ENCODE measurements at places on chromosomes 16 and 17.

- no peak for DNase-seq
Measured at GRCh38 chr17:8673612-8674011, 43.1 kb upstream of the MYH10 start.

DNA sequence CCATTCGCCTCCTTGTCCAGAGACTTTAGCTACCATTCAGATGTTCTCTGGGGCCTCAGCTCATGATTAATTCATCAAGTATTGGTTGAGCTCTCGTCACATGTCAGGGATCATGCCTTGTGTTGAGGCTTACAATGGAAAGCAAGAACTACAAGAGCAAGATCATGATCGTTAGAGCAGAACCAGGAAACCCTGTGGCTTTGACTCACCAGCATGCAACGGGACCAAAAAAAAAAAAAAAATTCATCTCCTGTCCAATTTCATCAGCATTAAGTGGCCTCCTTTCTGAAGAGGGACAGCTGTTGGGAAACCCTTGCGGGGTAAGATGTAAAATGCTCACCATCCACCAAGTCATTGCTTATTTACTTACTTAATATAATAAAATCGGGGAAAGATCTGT, 12.1 kb upstream of the USP10 start:
- no peak for DNase-seq

DNA sequence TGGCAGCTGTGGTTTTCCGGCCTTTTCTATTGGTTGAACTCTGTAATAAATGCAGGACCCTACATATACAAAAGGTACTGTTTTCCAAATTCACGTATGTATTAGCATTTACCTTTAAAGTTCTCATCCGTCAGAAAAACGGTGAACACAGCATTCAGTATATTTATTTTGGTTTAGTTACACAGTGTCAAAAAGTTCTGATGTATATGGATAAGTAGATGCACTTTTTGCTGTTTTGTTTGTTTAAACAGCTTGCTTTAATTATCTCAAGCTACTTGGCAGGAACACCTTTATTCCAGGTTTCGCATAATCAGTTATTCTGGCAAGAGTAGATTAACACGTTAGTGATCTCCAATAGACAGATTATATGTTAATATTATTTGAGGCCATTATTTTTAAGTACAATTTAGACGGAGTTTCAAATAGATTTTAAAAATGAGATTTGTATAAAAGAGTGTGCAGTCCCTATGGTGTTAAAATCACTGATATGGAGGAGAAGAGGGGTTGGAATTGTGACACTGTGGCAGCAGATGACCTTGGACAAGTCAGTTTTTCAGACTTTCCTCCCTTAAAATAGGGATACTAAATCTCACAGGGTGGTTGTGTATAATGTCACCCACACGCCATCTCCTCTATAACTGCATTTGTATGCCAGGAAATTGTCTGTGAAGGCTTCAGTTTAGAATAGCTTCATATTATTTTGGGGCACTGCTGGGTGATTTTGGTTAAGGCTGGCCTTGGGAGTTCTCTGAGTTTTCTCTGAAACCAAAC, 2.1 kb downstream of the HERPUD1 start:
- DNase-seq, result no peak

DNA sequence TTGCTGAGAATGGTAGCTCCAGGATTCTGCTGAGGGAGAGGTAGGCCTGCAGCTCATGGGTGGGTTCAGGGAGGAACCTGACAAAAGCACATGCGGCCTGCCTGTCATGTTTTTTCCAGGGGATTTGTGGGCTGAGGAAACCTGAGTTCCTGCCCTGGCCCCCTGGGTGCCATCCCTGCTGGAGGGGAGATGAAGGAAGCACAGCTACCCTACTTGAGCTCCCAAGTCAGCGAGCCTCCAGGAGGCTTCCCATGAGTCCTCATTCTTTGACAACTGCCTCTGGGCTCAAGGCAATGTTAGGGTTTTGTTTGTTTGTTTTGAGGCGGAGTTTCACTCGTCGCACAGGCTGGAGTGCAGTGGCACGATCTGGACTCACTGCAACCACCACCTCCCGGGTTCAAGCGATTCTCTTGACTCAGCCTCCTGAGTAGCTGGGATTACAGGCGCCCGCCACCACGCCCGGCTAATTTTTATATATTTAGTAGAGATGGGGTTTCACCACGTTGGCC, 12.1 kb upstream of the FLYWCH1 start:
- DNase-seq, result no peak

GRCh38 chr17:48432820-48433775, 3.1 kb upstream of the SKAP1 start:
- no peak for DNase-seq

DNA sequence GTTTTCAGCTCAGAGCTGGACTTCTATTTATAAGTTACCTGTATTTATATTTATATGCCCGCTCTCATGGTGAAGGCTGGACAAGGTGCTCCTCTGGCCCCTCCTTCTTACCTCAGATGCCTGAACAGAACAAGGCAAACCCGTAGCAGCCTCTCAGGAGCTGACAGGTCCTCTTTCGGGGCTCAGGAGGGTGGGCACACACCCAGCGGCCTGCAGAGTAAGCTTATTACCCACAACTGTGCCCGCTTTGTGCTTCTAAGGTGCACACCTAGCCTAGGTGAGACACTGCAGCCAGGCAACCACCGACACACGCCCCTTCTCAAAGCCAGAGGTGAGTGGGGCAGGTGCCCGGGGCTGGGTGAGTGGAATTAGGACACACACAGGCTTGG, 5.3 kb downstream of the NKIRAS2 start:
- no peak for DNase-seq

DNA sequence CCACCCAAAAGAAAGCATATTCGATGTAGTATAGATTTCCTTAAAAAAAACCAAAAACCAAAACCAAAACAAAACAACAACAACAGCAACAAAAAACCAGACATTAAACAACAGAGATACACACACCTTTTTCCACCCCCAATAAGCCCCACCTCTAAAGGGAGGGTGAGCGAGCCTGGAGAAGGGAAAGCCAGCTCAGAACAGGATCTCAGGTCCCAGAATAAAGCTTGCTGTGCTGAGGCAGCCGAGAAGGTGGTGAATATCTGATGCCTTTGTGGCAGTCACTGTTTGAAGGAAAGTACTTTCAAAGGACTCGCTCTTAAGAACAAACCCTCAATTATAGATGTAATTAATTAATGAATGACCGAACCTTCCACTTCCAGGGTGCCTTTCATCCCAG, 470 bp downstream of the KRT23 start:
- no peak for DNase-seq

DNA sequence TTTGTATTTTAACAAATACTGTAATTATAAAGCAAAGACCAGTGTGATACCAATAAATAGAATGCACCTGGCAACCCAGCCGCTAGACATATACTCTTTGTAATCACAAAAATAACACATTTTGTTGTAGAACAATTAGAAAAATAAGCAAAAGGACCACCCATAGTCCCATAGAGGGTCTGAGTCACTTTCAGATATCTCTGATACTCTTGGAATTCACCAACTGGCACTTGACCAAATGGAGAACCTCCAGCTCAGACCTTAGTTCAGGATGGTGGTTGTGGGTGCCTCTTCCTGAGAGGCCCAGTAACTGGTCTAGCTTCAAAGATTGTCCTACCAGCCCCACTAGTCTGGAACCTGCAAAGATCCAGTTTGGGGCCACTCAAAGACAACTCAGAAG, 789 bp upstream of the TERF2 start:
- DNase-seq, result no peak

DNA sequence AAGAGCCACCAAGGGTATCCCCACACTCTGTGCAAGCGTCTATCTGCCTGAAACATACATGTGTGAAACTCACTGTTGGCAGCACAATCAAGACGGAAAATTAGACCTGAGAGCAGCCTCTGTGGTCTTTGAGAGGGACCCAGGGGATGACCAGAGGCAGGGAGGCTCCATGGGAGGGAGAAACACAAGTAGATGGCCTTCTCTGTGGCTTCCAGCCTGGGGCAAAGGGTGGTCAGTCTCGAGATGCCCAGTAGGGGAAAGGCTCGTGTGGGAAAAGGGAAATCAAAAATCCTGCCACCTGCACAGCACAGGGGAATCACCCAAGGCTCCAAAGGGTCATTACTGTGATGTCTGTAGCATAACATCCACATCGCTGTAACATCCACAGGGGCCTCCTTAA, 823.3 kb downstream of the KCNJ18 start:
- no peak for DNase-seq

DNA sequence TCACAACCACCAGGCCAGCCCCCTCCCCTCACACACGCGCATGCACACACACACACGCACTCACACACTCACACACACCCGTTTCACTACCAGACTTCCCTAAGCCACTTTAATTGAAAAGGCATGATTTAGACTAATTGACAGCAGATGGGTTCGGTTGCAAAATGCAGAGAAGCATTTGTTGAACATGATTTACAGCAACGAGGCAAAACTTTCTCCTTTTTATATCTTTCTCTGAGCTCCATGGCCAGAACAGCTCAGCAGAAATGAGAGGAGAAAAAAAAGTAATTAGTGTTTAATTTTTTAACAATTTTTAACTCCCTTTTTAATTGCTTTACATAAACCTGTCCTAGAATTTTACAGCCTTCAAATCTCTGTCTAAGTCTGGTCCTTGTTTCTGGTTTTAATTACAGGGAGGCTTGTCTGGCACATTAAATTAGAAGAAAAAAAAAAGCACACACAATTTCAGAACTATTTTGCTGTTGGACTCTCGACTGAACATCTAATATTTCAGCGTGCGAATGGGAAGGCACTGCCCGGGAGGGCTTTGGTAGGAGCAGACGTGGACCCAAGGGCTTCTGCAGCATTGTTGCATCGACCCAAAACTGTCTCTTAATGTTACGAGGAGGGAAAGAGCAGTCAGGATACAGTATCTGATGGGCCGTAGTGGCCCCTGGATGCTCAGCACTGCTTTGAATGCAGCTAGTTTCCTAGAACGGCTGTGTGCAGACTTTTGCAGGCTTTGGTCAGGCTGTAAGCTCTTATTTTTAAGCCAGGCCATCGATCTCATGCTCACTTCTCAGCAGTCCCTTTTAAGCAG, 255.9 kb downstream of the SOX9 start:
- DNase-seq, result no peak

GRCh38 chr16:88968589-88969280, 8.3 kb downstream of the CBFA2T3 start:
- DNase-seq, result no peak

DNA sequence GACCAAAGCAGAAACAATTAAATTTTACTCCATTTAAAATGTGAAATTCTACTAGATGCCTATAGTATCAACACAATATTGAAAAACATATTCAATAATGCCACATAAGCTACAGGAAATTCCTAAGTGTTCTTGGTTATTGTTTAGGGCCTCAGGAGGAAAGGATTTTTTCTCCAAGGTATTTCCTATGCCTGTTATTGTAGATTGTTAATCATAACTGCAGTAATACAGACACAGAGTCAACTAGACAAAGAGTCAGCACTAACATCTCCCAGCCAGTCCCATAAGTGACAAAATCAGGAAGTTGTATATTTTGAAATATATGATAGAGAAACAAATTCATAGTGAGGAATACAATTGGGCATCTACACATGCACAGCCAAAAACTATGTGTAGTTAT, 782.7 kb upstream of the KIF2B start:
- DNase-seq, result no peak

GRCh38 chr17:57908278-57908677, 46.9 kb downstream of the CUEDC1 start:
- no peak for DNase-seq

- no peak for DNase-seq
Measured at GRCh38 chr16:87854907-87855683, 14.2 kb downstream of the SLC7A5 start.

GRCh38 chr17:82948081-82948511, 108.3 kb upstream of the ZNF750 start:
- no peak for DNase-seq

DNA sequence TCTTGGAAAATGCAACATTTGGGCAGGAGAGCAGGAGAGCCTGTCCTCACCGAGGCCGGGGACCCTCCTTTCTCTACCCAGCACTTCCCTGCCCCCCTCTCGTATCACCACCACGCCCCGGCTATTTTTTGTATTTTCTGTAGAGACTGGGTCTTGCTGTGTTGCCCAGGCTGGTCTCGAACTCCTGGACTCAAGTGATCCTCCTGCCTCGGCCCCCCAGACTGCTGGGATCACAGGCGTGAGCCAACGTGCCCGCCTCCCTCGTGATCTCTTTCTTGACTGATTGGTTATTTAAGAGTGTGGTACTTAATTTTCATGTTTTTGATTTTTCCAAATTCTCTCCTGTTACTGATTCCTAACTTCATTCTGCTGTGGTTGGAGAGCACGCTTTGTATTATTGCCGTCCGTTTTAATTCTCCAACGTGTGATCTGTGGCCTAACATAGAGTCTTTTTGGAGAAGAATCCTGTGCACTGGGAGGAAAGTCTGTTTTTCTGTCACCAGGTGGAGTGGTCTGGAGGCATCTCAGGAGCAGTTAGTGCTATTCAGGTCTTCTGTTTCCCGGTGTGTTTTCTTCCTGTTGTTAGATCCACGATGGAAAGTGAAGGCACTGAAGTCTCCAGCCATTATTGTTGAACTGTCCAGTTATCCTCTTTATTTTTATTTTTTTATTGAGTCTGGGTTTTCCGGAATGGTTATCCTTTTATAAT, 40.4 kb downstream of the ZNF778 start:
- DNase-seq, result no peak

DNA sequence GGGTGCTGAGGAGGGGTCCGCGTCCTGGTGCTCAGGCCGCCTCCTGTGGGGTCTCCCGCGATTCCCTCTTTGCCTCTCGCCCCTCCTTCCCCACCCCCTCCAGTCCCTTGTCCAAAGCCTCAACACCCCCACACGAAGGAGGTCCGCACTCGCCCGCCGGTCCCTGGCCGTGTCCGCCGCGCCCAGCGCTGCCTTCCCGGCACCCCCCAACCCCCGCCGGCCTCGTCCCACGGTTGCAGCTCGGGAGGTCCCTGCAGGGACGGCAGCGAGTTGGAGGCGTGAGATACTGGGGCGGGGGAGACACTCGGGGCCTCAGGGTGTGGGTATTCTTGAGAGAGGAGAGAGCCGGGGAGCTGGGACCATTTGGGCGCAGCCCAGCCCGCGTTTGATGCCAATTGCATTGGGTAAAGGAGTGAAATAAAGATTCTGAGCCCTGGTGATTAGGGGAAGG, 468 bp downstream of the FLYWCH2 start:
- no peak for DNase-seq

DNA sequence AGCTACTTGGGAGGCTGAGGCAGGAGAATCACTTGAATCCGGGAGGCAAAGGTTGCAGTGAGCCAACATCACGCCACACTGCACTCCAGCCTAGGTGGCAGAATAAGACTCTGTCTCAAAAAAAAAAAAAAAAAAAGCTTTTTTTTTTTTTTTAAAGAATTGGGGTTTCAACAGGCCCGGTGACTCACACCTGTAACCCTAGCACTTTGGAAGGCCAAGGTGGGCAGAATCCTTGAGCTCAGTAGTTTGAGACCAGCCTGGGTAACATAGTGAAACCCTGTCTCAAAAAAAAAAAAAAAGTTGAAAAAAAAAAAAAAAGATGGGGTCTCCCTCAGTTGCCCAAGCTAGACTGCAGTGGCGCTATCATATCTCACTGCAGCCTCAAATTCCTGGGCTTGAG, 6.6 kb upstream of the HEXIM2 start:
- DNase-seq, result no peak

GRCh38 chr16:69270395-69270794, 40.8 kb upstream of the VPS4A start:
- DNase-seq, result no peak
